ENCODE measurements at places on chromosomes 12 and 14. TPM values are rescaled to one million over a fixed set of nuclear protein-coding genes. Genes with fewer than 3 reads are reported as not detected.

Gene OR6C4
- not detected for total RNA-seq

Gene CLEC4D
- not detected for total RNA-seq

Gene HCAR1
- total RNA-seq = 0.02 TPM

Gene NPC2
- total RNA-seq = 243 TPM

Gene HVCN1
- not detected for total RNA-seq

Gene MYBPC1
- total RNA-seq = not detected

Gene LRRK2
- total RNA-seq = 0.90 TPM

DNA sequence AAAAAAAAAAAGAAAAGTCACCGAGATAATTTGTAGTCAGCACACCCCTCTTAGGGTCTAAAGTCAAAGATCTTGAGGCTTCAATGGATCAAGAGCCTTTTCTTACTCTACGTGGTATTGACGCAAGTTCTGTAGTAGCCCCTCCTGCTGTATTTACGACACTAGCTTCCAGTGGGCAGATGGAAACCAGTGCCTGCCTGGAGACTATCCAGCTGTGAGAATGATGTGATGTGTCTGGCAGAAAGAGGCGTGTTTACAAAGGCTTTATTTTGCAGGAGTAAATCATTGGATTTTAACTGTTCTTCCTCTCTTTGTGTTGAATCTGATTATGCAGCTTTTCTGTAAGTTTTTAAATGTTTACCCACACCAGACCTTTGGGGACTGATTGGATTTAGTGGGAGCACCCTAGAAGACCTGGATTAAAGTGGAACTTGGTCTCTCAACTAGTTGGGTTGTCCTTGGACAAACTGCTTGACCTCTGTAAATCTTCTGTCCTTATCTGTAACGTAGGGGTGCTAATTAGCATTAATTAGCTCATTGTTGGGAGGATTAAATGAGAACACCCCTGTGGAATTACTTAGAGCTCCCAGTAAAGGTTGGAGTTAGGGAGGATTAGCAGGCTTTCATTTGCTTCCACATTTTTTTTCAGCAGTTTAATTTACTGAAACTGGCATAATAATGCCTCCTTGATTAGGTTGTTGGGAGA, 72.4 kb downstream of the RASSF3 start:
- no peak for DNase-seq

DNA sequence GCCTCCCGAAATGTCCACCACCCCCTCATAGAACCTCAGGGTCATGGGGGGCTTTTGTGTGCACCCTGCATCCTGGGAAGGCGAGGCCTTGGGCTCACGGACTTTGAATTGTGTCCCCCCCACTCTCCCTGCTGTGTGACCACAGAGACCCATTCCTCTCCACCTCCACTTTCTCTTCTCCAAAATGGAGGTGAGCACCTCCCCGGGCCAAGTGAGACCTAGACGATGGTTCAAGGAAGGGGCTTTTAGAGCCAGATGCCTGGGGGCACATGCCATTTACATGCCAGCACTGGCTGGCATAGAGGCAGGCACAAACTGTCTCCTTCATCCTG, 33.5 kb downstream of the CYP46A1 start:
- no peak for DNase-seq

DNA sequence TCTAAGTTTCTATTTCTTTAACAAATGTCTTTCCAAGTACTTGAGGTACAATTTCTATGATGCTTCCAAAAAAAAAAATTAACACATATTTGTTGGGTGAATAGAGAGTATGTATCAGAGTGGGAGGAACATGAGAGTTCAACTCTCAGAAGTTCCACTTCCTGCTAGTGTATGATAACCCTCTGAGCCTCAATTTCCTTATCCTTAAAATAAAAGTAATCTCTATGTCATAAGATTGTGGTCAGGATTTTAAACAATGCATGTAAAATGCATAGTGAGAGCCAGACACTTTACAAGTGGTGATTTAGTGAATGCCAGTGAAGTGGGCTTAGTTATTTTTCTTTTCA, 270.3 kb upstream of the AMIGO2 start:
- DNase-seq = peak; percentile 8

GRCh38 chr12:14937689-14938088, 648 bp downstream of the ERP27 start:
- no peak for DNase-seq

GRCh38 chr12:124910561-124911478, 3.6 kb downstream of the UBC start:
- DNase-seq = peak; percentile 22

DNA sequence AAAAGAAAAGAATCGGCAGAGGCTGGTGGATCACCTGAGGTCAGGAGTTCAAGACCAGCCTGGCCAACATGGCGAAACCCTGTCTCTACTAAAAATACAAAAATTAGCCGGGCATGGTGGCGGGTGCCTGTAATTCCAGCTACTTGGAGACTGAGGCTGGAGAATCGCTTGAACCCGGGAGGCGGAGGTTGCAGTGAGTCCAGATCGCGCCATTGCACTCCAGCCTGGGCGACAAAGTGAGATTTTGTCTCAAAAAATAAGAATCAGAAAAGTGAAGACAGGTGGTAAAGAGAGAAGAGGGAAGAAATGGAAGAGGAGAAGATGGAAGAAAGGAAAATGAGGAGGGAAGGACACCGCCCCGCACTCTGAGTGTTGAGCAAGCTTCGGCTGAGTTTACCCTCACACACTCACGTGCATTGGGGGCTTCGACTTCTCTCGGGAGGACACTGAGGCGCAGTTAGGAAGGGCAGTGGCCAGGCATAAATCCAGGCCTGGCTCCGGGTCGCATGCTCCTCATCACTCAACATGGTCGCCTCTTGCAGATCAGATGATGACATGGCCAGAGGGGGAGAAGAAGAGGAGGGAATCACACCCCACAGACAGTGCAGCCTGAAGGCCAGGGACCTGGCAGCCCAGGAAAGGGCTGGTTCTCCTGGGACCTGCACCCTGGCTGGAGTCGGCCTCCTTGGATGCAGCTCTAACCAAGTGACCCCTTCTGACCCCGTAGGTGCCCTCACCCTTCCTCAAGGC, 61.1 kb downstream of the PRMT8 start:
- DNase-seq = no peak

DNA sequence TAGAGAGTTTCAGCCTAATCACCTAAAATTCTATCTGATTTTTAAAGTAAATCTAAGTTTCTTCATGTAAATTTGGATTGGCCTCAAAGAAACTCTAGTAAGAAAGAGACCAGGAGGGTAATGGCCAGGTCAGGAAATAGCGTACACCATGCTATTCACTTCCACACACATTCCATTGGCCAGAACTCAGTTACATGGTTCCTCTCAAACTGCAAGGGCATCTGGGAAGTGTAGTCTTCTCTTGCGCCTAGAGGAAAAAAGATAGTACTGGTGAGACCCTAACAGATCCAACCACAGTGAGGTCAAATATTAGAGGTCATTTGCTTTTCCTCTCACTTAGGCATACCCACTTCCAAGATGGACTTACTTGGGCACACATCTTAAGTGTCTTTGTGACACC, 39.1 kb downstream of the MBIP start:
- peak; percentile 16 for DNase-seq

- DNase-seq = no peak
These were observed 122.2 kb downstream of the FOXN3 start for GRCh38 chr14:89294872-89295271.

DNA sequence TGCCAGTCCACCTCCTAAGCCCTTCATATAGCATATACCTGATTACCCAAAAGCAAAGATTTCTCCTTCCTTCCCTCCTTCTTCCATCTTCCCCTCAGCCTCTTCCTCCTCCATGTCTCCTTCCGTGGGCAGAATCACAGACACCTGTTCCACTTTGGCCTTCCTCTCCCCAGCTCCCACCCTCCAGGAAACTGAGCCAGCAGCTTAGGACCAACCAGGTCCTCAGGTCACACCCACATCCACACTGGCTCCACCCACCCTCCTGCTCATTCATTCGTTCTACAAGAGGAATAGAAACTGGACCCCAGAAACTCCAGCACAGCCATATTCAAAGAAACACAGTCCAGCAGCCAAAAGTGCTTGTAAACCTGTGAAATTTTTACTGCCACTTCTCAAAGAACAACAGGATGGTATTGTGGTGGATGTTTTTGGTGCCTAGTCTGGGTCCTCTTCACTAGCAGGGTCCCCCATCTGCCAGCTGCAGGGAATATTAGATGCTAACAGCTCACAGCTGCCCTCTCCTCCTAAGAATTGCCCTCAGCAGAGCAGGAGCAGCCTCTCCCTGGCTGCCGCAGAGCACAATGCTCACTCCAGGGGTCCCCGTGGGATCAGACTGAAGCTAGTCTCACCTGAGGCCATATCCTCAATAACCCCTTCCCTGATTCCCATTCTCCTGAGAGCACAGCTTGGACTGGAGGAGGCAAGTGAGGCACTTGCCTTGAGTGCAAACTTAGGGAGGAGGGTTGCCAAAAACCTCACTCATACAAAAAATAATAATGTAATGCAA, 18.4 kb downstream of the CMKLR1 start:
- no peak for DNase-seq

GRCh38 chr12:131533139-131533538, 177.8 kb upstream of the SFSWAP start:
- DNase-seq = no peak

DNA sequence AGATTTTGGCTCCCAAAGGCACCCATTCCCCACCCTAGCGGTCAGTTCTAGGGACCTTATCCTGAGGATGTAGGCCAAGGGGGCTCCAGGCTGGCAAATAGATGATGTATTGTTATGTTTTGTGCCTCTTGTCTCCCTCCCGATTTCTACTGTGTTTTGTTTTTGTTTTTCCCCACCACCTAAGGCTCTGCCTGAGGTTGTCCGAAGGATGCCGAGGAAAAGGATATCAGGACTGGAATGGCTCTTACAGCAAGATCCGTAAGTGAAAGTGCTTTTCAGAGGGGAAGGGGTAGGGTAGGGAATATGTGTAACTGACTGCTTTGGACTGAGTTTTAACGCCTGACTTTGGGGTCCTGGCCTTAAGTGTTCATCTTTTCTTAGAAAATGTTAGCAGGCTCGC, 6.6 kb downstream of the FOXG1 start:
- no peak for DNase-seq

DNA sequence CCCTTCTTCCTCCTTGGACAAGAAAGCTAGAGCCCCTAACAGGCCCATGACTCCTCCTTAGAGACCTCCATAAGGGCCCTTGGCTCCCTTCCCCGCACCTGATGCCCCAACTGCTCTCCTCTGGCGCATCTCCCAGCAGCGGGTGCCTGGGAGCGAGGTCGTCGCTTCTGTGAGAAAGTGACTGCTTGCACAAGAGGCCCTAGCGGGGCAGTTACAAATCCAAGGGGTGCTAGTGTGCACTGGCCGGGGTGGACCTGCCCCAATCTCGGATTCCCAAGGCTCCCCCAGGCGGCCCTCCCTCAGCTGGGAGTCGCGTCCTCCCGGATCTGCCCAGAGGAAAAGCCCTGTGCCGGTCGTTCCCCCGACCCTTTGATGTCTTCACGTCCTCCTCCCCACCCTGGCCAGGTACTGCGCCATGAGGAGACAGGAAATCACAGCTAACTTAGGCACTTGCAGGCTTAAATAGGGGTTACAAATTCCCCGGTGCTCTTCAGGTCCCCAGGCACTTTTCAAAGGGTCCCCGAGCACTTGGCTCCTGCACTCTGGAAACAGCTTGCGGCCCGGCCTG, 2.8 kb downstream of the NKX2-8 start:
- no peak for DNase-seq

- DNase-seq = no peak
These were observed 420.2 kb downstream of the MED13L start for GRCh38 chr12:115857160-115857920.

DNA sequence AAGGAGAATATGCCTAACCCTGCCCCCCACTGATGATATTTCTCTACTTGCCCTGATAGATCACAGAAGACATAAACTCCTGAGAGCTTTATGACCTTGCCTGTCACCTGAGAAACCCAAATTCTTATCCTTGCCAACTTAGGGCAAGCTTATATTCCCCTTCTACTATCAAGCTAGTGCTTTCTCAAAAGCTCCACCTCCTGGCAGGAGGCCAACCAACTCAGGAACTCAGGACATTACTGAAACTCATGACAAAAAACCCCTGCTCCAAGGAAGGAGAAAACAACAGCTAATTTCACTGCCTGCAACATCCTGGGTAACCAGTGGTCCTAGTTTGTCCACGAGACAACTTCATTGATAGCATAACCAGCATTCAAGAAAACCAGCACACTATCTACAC, 60.9 kb upstream of the FSCB start:
- no peak for DNase-seq

GRCh38 chr12:47312808-47313426, 233.2 kb upstream of the AMIGO2 start:
- no peak for DNase-seq

DNA sequence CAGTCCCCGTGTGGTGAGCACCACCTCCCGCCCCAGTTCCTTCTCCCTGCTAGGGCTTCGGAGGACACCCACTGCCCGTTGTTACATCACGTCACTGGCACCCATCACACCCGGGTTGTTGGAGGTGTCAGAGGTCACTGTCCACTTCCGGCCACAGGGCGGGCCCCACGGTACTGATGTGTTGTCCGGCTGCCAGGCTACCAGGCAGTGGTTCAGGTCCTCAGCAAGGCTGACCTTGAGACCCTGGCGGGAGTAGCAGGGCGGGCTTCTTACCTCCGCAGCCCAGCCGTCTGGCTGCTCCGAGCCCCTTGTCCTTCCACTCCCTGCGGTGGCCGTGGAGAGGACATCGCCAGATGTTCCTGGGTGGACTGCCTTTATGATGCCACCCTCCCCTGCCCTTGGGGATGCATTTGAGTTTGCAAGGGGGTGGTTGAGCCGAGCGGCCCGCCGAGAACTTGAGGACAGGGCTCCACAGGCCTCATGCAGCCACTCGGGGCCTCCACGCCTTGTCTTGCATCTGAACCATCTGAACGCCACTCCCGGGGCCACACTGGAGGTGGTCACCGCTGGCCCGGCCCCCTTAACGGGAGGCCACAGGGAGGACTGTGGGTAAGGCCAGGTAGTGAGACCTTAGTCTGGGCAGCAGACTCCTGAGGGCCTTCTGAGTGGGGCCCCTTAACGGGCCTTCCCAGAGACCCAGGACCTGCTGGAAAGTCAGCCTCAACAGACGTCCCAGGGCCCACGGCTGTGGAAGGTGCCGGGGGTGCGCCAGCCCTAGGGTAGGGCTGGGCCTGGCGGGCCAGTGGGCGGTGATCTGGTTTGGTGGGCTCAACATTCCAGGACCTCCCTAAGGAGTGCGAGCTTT, 27.1 kb upstream of the PLD4 start:
- no peak for DNase-seq

DNA sequence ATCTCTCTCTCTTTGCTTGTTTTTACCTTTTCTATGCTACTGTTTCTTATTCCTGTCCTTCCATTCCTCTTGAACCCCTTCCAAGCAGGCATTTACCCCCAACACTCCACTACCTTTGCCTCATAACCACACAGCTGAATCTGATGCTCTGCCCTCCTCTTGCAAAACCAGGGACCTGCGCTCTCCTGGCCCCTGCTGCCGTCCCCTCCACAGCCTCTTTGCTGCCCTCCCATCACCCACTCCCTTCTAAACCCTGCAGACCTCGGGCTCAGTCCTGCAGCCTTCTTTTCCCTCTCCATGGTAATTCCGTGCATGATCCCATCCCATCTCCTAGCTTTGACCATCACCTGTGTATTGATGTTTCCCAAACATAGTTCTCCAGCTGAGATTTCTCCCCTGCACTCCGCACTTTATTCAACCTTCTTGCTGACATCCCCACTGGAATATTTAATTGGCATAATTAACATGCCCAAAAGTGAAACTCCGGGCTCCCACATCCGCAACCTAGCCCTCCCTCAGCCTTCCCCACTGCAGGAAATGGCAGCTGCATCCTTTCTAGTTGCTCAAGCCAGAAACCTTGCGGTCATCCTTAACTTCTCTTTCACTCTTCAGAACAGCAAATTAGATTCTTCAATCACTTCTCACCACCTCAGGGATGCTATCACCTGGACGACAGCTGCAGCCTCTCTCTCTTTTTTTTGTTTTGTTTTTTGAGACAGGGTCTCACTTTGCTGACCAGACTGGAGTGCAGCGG, 16.0 kb downstream of the FIGNL2 start:
- peak; percentile 25 for DNase-seq

GRCh38 chr12:113500782-113501311, 29.2 kb upstream of the LHX5 start:
- no peak for DNase-seq
